Mammary epithelial cell (primary cell): ENCODE measurements at places on chromosomes 5 and 9. TPM values are rescaled to one million over a fixed set of nuclear protein-coding genes. Genes with fewer than 3 reads are reported as not detected.

- no peak for DNase-seq
These were observed 35.5 kb downstream of the MED10 start for GRCh38 chr5:6342689-6343315.

Gene ISOC1
- 14.5 TPM for polyA plus RNA-seq

GRCh38 chr9:108933231-108933717 is 650 bp downstream of the ELP1 start:
- peak; percentile 21 for DNase-seq

Gene ITK
- not detected for polyA plus RNA-seq

- no peak for DNase-seq
These were observed 28.4 kb upstream of the PRDM12 start for GRCh38 chr9:130635721-130636647.

GRCh38 chr9:84397822-84398221 is 57.3 kb upstream of the SLC28A3 start:
- DNase-seq = peak; percentile 26

GRCh38 chr9:133371261-133371711 is 4.6 kb downstream of the SURF4 start:
- DNase-seq = no peak

DNA sequence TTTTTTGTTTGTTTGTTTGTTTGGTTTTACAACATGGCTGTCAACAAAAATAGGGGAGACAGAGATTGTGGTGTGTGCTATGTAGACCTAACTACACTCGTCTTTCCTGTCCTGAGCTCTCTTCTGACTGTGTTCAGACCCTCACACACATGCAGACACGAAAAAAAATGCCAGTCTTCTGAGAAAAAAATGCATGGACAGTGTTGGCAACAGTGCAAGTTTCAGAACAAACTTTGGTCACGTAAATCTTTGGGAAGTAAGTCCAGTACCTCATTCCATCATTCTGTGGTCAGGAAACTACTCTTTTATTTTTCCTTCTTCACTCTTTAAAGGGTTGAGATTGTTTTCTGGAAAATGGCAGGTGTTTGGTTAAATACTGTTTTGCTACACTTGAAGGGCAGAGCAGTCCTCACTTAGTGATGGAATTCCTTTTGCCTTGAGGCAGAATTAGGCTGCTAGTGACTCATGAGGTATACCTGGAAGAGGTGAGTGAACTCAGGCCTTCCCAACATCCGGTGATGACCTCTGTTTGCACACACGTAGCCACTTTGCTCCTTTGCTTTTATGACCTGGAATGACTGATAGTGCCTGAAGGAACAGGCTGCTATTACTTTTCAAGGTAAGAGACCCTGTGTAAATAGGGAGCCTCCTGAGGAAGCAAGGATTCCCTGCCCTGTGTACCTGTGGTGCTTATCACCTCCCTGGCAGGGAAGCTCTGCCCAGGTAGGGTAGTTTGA is 81.6 kb upstream of the TNFAIP8 start:
- DNase-seq = peak; percentile 89

DNA sequence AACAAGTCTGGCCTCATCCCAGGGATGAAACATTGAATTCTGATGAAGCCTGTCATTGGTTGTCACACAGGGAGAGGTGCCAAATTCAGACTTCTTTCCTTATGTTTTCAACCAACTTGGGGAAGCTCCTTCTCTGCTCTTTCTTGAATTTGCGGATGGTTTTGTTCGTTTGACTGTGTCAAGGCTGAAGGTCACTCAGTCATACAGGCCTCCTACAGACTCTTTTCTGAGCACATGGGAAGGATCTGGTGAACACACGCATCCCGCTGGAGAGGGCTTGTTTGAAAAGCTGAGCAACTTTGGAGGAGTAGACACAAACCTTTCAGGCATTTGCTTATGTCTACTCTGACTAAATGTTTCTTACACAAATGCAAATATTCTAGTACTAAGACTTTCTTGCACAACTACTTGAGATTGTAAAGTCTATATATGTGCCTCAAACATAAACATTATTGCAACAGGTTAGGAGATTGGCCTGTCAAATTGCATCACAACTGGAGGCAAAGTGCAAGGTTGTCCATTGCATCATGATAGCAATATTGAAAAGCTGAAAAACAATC is 151.5 kb upstream of the NR3C1 start:
- no peak for DNase-seq

Gene CBY3
- polyA plus RNA-seq = not detected
